Hematopoietic multipotent progenitor cell (in vitro differentiated cells): ENCODE measurements at places on chromosomes 2 and 18. TPM values are rescaled to one million over a fixed set of nuclear protein-coding genes. Genes with fewer than 3 reads are reported as not detected.
A peak's percentile ranks its signal among the peaks of the same experiment; 100 is the strongest.

TTC39C gene
- total RNA-seq: 17.2 TPM

MATN3 gene
- not detected for total RNA-seq

STEAP3 gene
- total RNA-seq: 13.5 TPM

LYG1 gene
- not detected for total RNA-seq

MARCO gene
- total RNA-seq: under 0.01 TPM

DSEL gene
- total RNA-seq: 0.54 TPM

GRCh38 chr2:105754994-105755393, 10.3 kb downstream of the NCK2 start:
- DNase-seq: no peak

DNA sequence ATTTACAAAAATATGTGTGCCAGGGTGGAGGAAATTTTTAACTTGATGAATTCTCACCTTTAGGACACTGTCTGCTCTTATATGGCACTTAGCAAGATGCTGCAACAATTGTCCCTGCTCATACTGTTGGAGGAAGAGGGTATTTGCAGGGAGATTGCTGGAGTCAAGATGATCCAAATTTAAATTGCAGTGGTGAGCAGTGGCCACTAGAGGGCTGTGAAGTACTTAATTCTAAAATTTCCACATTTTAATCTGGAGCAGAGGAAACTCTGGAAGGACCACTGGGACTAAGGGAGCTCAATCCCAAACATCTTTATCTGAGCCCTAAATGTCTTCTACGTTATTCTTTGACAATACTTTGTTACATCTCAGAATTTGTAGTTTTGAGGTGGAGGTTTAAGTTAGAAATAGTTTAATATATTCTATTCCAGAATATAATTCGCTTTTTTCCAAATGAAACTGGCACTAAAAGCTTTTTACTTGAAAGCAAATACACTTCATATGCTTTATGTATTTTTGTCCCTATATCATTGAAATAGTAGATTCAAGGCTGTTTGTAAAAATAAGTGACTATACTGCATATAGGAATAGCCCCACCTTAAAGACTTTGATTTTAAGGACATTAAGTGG, 33.0 kb upstream of the PTH2R start:
- DNase-seq: peak; percentile 51

DNA sequence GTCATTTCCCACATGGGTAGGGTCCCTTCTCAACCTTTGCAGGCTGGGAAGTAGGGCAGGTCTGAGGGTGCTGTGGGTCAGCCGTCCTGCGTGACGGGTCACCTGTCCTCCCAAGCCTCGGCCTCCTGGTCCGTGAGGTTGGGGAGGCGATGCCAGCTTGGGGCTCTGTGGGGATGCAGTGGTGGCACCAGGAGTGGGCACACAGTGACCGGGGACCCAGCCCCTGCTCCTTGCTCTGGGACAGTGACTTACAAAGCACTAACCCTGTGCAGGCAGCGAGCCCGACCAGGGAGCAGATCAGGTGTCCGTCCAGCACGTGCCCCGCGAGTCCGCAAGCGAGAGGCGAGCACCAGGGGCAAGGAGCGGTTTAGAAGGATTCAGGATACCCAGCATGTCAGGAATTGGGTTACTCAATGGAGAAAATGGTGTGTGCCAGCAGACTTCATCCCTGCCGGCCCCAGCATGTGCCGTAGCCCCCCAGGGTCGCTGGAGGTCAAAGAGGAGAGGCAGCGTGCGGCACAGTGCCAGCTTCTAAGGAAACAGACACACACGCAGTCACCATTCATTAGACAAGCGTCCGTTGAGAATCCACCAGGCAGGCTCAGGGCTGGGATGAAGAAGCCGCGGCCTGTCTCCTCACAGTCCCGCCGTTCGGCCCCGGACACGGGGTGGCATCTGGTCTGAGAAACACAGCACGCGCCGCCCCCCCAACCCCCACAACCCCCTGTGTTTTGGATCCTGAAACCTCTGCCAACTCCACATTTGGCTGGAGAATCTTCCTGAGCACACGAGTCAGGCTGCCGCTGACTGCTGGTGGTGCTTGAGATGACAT, 11.7 kb downstream of the COLEC11 start:
- no peak for DNase-seq

GRCh38 chr2:157897106-157897971, 21.2 kb upstream of the ACVR1 start:
- no peak for DNase-seq

DNA sequence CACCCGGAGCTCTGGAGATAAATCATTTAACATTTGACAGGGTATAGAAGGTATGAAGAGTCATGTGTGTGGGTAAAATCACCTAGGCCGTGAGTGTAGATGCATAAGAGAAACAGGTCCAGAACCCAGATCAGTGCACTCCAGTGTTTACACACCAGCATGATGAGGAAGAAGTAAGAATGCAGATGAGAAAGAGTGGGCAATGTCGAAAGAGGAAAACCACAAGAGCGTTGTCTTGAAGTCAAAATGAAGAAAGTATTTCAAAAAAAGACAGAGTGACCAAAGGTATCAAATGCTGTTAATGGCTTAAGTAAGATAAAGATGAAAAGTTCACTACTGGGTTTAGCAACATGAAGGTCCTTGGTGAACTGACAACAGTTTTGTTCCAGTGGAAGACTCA, 32.0 kb upstream of the PLB1 start:
- peak; percentile 26 for DNase-seq

- DNase-seq: no peak
These were observed 237.6 kb downstream of the IKZF2 start for GRCh38 chr2:212913640-212914306.

DNA sequence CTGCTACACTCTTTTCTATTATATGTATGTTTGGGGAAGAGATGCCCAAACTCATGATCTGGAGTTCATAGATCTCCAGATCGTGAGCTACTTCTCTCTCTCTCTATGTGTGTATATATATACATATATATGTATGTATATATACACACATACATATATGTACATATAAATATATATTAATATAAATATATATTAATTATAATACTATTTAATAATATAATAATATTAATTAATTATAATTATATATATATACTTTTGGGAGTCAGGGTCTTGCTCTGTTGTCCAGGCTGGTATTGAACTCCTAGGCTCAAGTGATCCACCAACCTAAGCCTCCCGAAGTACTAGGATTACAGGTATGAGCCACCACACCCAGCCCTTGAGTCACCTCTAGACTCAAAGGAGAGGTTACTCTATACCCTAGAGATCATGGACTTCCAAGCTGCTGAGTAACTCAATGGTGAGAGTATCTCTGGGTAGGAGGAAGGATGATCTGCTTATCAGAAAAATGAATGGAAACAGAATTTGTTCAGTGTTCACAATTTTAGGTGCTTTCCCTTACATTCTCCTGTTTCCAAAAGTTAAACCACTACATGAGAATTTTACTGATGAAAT, 463.5 kb upstream of the TRIB2 start:
- DNase-seq: no peak

DNA sequence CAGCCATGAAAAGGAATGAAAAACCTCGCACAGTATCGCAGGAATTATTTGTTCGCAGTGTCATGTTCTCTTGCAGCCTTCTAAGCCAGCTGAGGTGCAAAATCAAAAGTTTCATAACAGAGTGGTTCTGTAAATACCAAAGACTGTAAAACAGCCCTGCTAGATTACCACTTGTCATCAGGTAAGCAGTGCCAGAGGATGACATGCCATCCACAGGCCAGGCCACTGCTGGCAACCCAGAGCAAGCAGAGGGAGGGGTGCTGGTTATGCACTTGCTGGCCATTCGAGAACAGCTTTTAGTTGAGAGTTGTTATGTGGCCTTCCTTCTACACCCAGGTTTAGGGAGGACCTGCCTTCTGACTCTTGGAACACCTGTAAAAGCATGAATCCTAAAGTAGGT, 114.3 kb upstream of the MGAT5 start:
- no peak for DNase-seq

- DNase-seq: no peak
These were observed 102.6 kb downstream of the HS6ST1 start for GRCh38 chr2:128215897-128216642.

- DNase-seq: peak; percentile 34
These were observed 10.9 kb downstream of the SERPINB12 start for GRCh38 chr18:63553081-63553480.

DNA sequence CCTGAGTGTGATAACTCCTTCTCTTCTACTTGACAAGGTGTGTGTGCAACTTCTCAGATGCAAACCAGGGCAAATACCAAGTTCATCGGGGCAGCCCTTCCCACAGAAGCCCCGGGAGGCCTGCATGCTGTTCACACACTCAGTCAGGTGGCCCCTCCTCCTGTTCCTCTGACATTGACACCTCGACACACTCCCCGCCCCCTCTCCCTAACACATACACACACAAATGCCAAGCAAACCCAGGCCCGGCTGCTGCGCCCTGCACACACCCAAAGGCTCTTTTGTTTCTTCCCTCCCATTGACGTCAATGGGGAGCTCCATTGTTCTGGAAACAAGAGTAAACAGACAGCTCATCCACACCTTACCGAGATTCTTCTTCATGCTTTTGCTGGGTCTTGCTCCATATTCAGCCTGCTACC, 1.7 kb upstream of the PER2 start:
- DNase-seq: no peak

GRCh38 chr2:69007169-69007568, 5.8 kb upstream of the ANTXR1 start:
- no peak for DNase-seq

GRCh38 chr18:11840493-11840892, 10.7 kb upstream of the CHMP1B start:
- no peak for DNase-seq

- DNase-seq: no peak
These were observed 242.3 kb upstream of the NOL4 start for GRCh38 chr18:34467058-34467457.

DNA sequence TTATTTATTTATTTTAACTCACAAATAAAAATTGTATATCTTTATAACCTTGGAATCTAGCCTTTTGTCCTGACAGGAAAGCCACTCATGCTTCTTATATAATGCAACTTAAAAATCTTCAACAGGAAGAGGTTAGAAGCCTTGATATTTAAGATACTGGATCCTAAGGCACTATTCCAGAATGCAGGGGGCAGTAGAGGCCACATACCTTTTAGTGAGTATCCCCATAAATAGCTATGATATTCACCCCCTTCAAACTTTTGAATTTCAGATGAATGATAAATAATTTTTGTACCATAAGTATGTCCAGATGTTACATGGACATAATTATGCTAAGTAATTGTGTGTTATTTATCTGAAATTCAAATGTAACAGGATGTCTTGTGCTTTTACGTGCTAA, 592.7 kb upstream of the VRK2 start:
- DNase-seq: no peak

- no peak for DNase-seq
These were observed 373.0 kb downstream of the CDH2 start for GRCh38 chr18:27803957-27804356.

DNA sequence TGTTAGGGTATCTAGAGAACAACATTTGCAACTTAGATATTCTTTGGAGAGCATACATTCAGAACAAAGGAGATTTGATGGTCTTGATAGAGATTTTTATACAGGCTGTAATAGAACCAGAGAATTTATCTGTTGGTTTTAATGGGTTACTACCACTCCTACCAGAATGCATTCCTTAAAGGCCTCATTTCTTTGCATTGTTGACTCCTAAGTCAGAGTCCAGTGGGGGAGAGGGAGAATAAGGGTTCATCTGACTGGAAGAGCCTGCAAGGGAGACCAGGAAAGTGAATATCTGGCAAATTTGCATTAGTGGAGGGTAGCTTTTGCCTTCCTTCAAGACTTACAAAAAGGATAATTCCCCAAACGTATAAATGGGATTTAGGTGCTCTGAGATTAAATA, 29.7 kb downstream of the AGPS start:
- no peak for DNase-seq

GRCh38 chr2:212892193-212892592, 259.2 kb downstream of the IKZF2 start:
- no peak for DNase-seq

DNA sequence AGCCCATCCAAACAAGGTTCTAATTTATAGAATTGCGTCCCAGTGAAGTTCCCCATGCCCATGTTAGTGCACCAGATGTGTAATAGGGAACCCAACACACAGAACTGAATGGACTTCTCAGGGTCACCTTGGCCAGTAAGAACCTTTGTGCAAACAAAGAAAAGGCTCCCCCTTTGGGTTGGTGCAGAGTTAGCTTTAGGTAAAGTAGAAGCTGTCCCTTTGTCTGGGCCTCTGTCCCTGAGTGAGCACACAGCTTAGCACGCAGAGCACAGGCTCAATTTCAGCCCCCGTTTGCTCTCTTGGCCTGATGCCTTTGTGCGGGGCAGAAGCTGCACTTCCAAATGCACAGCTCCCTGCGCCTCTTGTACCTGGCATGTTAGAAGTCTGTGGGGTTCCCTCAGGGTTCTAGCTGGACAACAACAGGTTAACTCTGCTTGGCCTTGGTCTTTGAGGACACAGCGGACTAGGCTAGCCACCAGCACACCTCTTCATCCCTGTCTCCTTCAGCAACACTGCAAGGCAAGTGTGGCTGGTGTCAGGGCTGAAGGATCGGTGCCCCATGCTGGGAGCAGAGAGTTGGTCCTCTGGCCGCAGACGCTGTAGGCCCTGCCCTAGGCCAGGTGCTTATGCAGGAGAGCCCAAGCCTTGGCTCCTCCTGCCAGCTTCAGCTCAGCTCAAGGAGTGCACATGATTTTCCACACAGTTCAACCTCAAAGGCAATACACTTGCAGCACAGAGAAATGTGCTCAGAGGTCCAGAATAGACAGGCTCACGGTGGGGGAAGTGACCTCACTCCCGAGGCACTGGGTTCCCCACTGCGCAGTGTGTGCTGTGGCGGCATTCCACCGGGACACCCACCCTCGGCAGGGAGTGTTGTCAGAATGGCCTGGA, 73.3 kb upstream of the FOSL2 start:
- DNase-seq: no peak

- DNase-seq: no peak
These were observed 2.7 kb downstream of the AGXT start for GRCh38 chr2:240871071-240871958.

- no peak for DNase-seq
These were observed 51.8 kb downstream of the MERTK start for GRCh38 chr2:111950236-111950635.

DNA sequence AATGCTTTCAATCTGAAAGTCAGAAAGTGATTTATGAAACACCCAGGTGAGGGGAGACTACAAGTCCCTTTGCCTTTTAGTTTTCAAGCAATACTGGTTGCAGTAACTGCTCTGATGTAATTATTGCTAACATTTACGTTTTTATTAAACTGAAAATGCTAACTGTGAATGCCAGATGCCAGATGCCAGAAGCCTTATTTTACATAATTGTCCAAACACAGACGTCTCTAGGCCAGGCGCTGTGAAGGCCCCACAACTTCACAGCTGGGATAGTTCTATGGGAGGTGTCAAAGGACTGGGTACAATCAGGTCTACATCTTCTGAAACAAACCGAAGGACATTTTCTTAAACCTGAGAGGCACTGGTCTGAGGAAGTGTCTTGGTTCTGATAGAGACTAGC, 27.5 kb upstream of the MSGN1 start:
- no peak for DNase-seq

DNA sequence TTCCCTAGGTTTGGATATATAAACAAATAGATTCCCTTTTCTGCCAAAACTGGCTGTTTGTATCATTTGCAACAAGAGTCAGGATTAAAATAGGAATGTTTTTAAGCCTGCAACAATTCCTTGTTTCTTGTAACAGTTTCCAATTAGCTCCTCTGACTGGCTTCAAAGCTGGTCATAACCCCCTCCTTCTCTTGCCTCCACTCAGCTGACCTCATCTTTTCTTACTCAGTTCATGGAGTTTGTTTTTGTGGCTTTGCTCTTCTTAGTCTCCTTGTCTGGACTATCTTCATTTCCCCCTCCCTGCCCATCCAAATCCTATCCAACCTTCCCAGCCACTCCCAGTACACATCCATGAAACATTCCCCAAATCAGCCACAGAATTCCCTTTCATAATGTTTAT, 14.3 kb upstream of the RAPH1 start:
- DNase-seq: no peak

GRCh38 chr2:234422981-234423431, 73.9 kb downstream of the ARL4C start:
- DNase-seq: no peak
